NCI-H2171 (cell line): ENCODE measurements at places on chromosomes 5 and 9.

GRCh38 chr9:16309082-16309468, 561.4 kb downstream of the BNC2 start:
- no peak for DNase-seq

DNA sequence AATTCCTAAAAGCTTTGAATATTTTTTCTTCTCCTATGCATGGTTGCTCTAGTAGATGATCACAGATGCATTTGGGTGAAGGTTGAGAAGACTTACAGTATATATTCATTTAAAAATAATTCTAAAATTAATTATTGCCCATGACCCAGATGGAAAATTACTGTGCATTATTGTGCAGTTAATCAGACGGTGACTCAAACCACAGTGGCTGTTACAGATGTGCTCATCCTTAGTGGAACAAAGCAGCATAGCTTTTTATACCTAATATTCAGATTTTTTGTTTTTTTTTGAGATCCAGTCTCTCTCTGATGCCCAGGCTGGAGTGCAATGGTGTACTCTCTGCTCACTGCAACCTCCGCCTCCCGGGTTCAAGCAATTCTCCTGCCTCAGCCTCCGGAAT, 10.7 kb downstream of the OR2V1 start:
- DNase-seq, result no peak

DNA sequence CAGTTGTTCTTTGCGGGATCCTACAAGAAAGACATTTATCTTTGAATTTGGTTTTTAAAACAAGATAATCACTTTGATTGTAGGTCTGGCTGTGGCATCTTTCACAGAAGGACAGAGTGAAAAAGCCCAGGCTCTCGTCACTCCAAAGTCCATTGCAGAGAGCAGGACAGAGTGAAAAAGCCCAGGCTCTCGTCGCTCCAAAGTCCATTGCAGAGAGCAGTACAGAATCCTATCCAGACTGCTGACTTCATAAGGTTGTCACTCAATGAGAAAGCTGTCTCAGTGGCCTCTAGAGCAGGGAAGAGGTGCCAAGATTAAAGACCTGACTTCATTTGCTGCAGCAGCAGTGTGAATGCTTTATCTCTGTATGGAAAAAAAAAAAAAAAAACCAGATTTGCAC, 16.3 kb upstream of the GPX8 start:
- no peak for DNase-seq

DNA sequence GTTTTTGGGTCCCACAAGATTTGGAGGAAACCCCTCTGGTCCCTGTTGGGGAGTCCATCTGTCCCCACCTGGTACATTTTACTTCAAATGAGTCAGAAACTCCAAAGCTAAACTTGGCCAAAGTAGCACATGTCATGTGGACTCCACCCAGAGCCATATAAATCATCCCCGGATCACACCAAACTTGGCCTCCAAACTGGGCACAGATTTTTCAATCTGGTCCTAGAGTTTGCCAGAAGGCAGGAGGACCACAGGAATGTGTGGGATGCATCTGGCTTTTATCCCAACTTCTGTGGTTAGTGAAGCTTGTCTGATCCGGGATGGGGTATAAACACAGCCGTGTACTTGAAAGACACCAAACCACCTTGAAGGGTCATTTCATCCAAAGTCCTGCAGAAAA, 66.3 kb downstream of the MAT2B start:
- no peak for DNase-seq

GRCh38 chr5:181217803-181218062, 5.3 kb upstream of the TRIM41 start:
- DNase-seq, result no peak

- DNase-seq, result no peak
These were observed 185.8 kb upstream of the IRX4 start for GRCh38 chr5:2068531-2068930.

DNA sequence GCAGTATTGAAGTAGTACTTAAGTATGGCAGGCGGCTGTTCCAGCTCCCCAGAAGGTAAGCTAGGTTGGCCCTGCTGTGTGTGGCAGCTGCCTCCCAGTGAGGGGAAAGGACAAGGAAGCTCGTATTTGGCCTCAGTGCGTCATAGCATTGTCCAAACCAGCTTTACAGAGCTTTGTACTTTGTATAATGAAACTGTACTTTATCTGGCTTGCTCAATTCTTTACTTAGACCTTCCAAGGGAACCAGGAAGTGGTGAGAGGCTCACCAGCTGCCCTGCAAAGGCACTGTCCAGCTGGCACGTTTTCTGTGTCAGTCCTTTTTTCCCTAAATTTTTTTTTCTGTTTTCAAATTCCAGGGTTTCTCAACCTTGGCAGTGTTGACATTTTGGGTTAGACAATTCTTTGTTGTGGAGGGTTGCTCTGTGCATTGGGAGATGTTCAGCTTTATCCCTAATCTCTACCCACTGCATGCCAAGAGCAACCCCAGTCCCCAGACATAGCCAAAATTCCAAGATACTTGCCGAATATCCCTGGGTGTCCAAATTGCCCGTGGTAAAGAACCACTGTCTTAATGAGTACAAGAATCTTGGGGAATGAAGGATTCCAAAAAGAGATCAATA, 474.5 kb downstream of the LRRC70 start:
- DNase-seq, result no peak

- peak; percentile 10 for DNase-seq
These were observed 36.7 kb downstream of the ZNF618 start for GRCh38 chr9:113912816-113913215.

DNA sequence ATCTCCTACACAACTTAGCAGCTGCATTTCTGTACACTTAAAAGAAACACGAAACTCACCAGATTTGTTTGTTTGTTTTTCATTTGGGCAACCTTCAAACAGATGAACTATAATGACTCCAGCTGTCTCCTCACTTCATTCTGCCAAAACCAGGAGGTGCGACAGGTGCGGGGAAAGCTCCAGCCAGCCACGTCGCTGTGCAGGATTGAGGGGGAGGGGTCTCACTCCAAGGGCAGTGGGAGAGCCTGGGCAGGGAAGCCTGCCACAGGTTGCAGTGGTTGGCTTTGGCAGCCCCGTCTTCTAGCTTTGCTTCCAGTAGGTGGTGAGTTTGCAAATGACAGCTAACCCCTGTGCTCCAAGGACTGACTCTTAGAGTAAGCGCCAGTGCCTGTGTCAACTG, 215.8 kb downstream of the CEMIP2 start:
- peak; percentile 67 for DNase-seq

- DNase-seq, result no peak
These were observed 75.5 kb downstream of the MAPKAP1 start for GRCh38 chr9:125631391-125632085.

DNA sequence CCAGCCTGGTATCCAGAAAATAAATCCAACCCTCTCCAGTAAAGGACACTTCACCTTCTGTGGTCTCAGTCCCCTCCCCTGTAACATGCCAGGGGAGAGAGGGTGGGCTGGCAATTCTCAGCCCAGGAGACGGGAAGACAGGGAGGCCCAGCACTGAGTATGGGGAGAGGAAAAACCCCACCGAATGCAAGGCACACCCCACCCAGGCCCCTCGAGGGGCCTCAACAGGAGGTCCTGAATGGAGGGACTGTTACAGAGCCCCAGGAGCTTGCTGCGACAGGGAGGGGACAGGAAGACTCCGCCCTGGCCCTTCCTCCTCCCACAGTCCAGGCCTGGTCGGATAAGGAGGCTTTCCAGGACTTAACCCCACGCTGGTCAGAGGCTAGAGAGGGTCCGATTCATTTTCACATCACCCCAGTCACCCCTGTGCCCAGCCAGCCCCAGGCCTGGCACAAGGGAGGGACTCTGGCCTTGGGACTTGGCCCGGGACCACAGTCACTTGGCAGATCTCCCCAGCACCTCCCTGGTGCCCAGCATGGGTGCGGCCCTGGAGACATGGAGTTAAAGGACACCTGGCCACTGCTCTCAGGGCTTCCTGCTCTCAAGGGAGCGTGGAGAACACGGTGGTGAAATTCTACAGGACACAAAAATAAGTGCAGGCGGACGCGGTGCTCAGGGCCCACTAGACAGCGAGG, 44.9 kb upstream of the STXBP1 start:
- no peak for DNase-seq

- no peak for DNase-seq
These were observed 16.6 kb downstream of the F2R start for GRCh38 chr5:76732405-76733048.

DNA sequence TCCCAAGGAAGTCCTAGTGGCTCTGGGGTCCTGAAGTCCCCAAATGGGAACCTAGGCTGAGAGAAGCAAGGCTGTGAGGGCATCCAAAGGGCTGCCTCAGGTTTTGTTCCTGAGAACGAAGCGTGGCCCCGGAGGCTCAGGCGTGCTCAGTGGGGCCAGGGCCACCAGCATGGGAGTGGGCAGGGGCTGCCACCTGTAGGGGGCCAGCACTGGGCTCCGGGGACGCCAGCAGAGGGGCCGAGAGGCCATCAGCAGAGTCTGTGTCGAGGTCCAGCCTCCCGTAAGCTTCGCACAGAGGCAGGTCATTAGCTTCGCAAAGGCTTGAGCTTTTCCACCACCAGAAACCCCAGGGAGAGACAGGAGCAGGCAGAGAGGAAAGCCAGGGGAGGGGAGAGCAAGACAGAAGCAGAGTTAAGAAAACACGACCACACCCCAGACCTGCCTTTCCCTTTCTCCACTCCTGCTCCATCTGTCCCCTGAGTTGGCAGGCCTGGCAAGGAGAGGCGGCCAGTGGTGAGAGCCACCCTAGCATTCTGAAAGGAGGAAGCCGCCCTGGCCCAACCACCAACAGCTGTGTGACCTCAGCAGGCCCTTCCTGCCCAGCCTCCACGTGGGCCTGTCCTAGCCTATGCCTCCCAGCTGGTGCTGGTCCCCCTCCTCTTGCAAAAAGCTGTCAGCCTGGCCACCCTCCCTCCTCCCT, 5.5 kb upstream of the SURF6 start:
- no peak for DNase-seq

- no peak for DNase-seq
These were observed 115.6 kb upstream of the COL5A1 start for GRCh38 chr9:134525841-134526583.

DNA sequence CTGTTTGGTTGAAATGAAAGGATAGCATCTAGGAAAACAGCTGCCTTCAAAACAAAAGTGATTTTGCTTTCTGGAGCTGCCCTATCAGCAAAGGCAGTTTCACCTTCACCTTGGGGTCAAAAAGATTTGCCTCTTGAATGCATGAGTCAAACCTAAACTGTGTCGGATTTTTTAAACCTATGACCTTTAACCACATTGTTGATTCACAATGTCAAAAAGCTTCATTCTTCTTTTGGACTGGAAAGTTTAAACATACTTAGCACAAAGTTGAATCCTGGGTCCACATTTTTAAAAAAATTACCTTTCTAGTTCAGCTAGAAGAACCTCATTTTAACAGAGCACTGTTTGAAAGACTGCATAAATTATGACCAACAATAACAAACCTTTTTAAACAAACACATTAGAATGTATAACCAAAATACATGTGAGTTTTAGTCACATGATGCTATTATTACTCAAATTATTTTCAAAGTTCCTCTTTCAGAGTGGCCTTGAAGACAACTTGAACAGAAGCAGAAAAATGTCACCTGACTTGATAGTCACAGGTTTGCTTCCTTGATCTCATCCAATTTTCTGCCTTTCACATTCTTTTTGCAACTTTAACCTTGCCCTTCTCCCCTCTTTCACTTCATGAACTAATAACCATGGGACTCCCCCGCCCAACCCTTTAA, 109.7 kb upstream of the LHFPL2 start:
- no peak for DNase-seq

- DNase-seq, result no peak
These were observed 4.5 kb upstream of the SET start for GRCh38 chr9:128684325-128685199.

GRCh38 chr9:75229605-75230332, 141.5 kb downstream of the OSTF1 start:
- DNase-seq, result no peak

DNA sequence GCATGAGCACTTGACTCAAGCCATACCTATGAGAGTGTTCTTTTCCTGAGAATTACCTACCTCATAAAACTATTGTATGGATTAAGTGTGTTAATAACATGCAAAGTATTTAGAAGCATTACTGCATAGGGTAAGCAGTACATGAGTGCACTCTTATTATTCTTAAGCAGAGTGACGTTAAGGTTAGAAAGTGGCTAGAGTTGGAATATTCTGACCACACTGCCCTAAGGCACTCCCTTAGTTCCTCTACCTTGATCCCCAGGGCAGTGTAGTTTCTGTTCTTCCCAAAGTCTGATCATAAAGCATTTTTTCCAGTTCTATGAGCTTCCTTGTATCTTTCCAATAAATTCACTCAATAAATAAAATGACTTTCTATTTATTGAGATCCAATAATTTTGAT, 189.2 kb downstream of the PCSK1 start:
- no peak for DNase-seq

DNA sequence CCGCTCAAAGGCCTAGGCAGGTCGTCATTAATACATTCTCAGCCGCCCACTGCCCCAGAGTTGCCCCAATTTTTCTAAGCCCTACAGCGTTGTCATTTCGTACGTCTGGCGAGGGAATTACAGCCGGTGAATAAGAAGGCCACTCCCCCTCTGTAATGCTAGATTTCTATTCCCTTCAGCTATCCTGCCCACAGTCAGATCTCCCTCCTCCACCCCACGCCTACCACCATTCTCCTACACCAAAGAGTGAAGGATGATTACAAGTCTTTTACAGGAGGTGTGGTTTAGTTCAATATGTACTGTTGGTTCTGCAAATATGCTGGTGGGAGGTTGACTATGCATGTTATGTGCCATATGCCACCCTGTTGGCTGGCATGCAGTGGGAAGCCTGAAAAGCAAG, 83.7 kb upstream of the SMIM15 start:
- no peak for DNase-seq

- no peak for DNase-seq
These were observed 162.9 kb downstream of the FGF1 start for GRCh38 chr5:142522983-142523382.

- DNase-seq, result no peak
These were observed 66.1 kb upstream of the EDIL3 start for GRCh38 chr5:84450617-84451414.

- DNase-seq, result peak; percentile 85
These were observed 116.0 kb upstream of the PPP1R26 start for GRCh38 chr9:135363596-135363995.

DNA sequence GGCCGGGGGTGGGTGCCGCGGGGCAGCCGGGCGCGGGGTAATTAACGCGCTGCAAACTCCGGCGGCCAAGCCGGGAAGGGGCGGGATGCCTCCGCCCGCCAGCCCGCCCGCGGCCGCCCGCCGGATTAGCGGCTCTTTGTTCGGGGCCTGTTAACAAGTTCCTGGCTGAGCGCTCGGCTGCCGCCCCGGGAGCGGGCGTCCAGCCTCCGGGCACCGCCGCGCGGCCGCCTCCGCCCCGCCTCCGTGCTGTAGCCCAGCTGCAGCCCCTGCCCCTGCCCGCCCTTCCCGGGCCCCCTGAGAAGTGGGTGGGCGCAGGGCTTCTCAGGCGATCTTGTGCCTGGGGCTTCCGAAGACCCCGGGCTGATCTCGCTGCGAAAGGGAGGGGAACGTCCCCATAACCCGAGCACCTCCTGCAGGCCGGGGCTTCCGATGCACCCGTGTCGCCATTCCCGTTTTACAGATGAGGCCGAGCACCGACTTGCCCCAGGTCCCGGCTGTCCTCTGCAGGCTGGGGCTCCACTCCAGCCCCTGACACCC, 7.5 kb downstream of the UNC5A start:
- DNase-seq, result peak; percentile 20

GRCh38 chr9:136311051-136312008, 7.4 kb upstream of the CCDC187 start:
- peak; percentile 86 for DNase-seq
